Effector CD8-positive, alpha-beta T cell (primary cell): ENCODE measurements at places on chromosomes 12 and 14.

GRCh38 chr12:124045671-124046455 is 72.8 kb downstream of the ZNF664 start:
- no peak for DNase-seq

DNA sequence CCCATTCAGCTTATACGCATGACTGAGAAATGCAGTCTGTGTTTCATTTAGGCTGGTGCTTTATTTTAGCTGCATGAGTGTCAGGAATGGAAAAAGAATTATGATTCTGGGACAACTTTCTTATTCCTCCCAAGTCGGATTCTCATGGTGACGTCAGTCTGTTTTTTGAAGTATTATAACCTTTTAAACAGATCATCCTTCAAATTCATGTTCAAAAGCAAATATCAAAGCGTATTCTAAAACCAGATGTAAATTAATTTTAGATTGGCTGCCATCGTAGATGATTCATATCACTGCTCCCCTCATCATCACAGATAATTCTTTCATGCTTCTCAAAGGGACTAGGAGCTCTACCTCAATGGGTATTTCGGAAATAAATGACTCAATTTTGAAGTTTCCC is 15.0 kb downstream of the FNTB start:
- DNase-seq = no peak

DNA sequence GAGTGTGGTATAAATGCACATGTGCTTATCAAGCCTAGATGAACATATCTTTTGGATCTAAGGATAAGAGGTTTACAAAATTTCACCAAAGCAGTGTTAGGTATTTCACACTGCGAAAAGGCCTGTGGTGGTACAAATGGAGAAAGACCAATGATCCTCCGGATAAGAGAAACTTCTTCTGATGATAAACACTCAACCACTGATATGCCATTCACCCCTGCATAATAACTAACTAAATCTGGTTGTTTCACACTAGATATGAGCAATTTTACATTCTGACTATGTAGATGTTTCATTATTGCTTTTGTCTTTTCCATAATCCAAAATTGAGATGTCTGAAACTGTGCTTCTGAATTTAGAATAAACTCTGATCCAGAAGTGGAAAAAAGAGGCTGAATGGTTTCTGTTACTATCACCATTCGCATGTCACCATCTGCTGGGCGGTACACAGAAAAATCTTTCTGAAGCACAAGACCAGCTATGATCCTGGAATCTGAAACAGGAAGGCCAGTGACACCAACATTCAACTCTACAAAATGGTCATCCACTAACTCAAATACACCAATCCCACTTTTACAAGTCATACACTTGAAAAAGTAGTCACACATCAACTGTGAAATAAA is 1.3 kb downstream of the BBS10 start:
- DNase-seq = no peak

DNA sequence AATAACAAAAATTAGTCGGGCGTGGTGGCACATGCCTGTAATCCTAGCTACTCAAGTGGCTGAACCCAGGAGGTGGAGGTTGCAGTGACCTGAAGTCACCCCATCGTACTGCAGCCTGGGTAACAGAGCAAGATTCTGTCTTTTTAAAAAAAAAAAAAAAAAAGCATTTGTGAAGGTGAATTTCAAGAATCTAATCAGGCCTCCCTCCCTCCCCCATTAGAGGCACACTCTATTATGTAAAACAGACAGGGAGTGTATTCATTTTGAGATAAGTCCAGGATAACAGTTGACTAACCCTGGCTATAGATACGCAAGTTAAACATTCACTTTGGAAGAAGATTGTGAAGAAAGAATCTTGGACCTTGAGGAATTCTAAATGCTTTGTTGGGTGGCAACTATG is 2.9 kb downstream of the RESF1 start:
- no peak for DNase-seq

GRCh38 chr14:53842938-53843337 is 113.7 kb downstream of the BMP4 start:
- no peak for DNase-seq

DNA sequence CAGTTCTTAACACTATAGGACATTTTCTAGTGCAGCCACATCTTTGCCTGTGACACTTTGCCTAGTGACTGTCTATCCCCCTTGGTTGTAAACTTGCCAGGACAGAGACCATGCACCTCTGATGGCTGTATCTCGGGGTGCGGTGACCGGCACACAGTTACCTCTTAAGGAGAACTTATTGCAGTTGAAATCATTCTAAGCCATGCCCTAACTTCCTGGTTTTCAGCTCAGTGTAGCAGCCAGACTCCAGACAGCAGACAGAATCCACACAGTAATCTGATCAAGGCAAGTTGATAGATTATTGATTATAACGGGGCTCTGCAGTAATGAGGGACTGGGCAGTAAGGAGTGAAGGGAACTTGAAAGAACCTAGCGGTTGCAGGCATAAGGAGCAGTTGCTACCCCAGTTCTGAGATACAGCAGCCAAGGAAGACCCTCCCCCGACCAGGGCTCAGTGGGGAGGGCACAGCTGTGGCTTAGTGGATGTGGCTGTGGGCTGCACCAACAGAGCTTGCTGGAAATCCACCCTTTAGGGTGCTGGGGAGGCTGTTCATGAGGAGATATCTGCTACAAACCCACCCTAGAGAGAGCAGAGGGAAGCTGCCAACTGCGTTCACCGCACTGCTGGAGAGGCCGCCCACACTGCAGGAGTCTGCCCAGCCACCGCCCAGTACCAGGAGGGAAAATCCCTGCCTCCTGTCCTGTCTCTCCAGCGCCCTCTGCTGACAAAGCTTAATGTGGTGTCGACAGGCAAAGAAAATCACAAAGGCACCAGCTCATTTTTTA is 58.2 kb upstream of the BEGAIN start:
- DNase-seq = peak; percentile 78

GRCh38 chr12:124786061-124786964 is 77.4 kb downstream of the SCARB1 start:
- DNase-seq = no peak

DNA sequence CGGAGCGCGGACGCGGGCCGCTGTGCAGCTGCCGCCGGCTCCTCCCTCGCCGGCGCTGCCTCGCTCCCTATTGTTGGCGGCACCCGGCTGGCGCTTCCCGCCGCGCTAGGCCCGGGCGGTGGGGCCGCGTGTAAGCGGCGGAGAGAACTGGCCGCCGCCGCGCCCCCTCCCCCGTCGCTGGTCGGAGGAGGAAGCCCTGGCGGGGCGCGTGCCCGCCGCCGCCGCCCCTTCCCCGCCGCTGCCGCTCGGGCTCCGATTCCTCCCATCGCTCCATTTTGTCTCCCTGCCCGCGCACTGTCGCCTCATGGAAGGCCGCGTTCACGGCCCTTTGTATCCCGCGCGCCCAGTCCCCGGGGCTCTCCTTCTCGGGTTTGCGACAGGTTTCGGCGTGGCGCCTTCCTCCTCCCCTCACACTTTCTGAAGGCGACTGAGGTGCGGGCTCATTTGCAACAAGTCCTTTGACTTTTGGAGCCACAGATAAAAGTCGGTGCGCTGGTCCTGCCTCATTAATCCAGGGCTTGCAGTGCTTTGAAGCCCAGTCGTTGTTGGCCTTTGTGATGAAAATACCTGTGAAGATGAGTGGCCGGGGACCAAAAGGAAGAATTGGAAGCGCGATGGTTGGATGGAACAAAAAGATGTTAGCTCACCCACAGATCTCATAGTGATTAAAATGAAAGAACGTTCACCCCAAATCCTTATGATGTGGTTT is 707 bp downstream of the CPSF6 start:
- peak; percentile 29 for DNase-seq

- DNase-seq = no peak
These were observed 48.9 kb downstream of the HRK start for GRCh38 chr12:116832353-116832752.

- no peak for DNase-seq
These were observed 37.4 kb downstream of the SH2B3 start for GRCh38 chr12:111443086-111443485.

GRCh38 chr14:105201156-105201924 is 20.2 kb upstream of the NUDT14 start:
- no peak for DNase-seq

DNA sequence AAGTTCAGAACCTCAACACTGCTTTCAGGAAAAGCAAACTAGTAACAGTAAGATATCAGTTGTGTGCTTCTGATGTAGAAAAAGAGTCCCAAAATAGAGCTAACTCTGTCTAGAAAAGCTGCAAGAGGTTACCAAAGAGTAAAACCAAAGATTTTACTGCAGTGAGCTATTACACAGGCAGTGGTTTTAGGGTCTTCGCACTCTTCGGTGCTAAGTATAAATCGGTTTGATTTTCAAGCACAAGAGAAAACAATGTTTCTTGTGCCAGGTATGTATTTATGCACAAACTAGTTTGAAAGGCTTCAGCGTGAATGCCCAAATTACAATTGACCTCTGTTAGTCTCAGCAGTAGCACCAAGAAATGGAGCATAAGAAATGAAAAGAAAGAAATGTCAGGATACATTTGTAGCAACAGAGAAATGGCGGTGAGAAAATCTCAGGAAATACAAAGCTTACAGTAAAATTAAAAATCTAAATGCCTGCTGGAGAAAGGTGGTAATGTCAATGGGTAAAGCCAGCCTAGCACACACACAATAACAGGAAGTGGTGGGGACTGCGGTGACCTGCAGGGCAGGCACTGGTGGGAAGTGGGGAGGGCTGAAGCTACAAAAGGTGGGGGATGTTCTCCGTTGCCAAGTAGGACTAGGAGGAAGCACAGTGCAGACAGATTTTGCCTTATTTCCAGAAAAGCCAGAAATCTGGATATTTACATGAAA is 18.0 kb upstream of the DYRK2 start:
- DNase-seq = peak; percentile 80

GRCh38 chr14:26334288-26334687 is 263.5 kb downstream of the NOVA1 start:
- no peak for DNase-seq

DNA sequence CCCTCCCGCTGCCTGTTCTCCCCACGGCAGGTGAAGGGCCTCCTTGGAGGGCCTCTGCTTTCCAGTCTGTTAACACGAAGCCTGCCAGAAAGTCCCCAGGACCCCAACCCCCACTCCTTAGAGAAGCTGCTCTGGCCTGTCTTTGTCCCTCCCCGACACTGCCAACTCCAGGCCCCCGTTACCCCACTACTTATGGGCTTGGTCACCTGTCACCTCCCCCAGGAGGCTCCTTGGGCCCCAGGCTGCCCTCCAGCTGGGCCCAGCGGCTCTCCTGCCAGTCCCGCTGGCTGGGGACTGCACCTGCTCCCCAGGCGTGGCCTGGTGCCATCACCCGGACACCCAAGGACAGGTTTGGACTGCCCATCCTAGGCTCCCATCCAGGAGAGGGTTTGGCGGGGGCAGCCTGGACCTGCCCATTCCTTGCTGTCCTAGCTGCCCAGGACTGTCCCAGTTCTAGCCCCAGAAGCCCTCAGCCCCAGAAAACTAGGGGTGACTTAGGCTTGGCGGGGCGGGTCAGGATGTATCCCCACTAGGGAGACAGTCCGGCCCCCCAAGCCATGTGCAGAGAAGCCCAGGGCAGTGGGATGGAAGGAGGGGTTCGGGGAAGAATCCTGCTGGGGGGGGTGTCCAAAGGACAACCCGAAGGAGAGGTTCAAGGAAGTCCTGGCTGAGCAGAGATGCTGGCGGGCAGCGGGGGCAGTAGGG is 155.7 kb upstream of the C14orf180 start:
- no peak for DNase-seq

- no peak for DNase-seq
These were observed 90.5 kb downstream of the SLC2A13 start for GRCh38 chr12:40015345-40015744.
